ENCODE measurements at places on chromosomes 12 and 14.

- DNase-seq = no peak
Measured at GRCh38 chr12:104154286-104154685, 16.3 kb upstream of the NFYB start.

GRCh38 chr14:71511152-71511551, 421.1 kb upstream of the RGS6 start:
- DNase-seq = no peak

DNA sequence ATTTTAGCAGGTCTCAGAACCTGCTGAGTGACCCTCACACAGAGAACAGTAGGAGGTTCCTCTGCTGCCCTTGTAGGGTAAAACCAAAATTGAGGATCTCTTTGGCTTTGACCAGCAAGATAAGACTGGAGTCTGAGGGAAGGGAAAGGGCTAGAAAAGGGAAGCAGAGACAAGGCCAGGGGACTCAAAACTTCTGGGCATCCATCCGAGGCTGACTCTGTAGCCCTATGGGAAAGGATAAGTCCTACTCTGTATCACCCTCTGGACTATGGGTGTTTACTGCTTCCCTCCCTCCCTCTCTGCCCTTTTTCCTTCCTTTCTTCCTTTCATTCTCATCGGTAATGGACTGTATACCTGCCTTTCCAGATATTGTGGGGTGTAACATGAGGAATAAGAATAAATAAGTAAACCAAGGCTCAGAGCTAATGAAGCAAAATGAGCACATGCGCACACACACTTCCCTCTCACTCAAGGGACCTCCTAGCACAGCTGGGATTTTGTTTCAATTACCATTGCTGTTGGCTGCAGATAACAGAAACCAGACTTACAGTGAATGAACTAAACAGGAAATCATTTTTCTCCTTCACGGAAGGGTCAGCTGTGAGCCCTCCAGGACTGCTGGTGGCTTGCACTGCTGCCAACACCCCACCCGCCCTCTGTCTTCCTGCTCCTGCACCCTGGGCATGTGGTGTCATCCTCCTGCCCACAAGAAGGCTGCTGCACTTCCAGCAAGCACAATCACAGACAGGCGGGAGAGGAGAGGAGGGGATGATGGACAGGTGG, 404.4 kb upstream of the CCDC196 start:
- no peak for DNase-seq

DNA sequence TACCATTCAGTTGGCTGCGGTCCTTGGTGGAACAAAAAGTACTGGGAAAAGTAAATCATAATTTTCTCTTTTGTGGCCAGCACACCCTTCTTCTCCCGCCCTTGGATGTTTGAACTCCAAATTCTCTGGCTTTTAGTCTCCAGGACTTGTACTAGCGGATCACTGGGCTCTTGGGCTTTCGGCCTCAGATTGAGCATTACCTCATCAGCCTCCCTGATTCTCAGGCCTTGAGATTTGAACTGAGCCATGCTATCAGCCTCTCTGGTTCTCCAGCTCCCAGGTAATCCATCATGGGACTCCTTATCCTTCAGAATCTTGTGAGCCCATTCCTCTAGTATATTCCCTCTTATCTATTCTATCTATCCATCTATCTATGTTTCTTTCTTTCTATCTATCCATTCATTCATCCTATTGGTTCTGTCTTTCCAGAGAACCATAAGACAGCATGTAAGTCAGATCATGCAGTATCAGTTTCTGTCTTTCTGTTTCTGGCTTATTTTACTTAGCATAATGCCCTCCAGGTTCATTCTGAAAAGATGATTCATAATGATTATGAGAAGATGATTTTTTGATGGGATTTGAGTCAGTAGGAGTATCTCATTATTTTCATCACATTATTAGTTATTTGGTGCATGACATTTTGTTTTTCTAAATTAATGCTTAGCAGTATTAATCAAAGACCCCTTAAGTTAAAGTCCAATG, 814.9 kb downstream of the LRFN5 start:
- DNase-seq = no peak

- DNase-seq = no peak
Measured at GRCh38 chr12:108907839-108908351, 28.0 kb downstream of the DAO start.

DNA sequence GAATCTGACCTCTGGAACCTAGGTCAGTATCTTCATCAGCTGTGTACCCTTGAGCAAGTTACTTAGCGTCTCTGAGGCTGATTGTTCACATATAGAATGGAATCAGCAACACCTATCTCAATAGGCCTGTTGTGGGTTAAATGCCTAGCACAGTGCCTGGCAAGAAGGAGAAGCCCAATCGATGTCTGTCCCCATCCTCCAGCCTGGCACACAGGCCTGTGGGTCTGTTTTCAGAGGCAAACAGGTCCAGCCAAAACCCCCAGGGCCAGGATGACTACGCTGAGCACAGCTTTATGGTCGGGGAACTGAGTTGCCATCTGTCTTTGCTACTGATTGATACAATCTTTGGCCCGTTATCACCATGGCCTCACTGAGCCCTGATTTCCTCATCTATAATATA, 89.2 kb downstream of the NUAK1 start:
- DNase-seq = no peak

- DNase-seq = no peak
Measured at GRCh38 chr12:124098887-124099286, 125.9 kb downstream of the ZNF664 start.

GRCh38 chr12:23585782-23586163, 363.7 kb downstream of the SOX5 start:
- no peak for DNase-seq

DNA sequence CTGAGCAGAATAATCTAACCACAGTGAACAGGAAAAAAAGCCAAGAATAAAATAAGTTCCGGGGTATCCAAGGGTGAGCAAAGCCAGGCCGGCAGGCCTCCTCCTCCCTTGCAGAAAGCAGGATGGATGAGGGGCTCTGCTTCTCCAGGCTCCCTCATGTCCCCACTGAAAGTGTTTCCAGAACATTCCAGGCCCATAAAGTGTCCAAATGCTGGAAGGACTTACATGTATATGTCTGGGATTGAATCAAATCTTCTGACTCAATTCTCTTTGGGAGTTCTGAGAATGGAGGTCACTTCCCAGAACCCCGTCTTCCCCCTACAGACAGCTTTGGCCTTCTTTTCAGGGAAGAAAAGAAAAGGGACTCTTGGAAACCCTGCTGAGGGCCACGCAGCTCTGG, 25.0 kb upstream of the BDKRB1 start:
- DNase-seq = no peak

DNA sequence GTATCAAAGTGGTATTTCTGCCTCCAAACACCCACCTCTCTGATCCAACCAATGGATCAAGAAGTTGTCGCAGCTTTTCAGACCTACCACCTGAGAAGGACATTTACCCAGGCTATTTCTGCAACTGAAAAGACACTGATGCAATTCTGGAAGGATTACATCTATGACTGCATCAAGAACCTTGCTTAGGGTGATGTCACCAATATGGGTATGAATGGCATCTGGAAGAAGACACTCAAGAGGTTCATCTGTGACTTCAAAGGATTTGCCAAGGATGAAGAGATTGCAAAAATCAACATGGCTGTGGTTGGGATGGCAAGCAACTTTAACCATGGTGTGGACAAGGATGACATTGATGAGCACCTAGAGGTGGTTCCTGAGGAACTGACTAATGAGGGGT, 154.2 kb downstream of the PCNX1 start:
- DNase-seq = no peak

DNA sequence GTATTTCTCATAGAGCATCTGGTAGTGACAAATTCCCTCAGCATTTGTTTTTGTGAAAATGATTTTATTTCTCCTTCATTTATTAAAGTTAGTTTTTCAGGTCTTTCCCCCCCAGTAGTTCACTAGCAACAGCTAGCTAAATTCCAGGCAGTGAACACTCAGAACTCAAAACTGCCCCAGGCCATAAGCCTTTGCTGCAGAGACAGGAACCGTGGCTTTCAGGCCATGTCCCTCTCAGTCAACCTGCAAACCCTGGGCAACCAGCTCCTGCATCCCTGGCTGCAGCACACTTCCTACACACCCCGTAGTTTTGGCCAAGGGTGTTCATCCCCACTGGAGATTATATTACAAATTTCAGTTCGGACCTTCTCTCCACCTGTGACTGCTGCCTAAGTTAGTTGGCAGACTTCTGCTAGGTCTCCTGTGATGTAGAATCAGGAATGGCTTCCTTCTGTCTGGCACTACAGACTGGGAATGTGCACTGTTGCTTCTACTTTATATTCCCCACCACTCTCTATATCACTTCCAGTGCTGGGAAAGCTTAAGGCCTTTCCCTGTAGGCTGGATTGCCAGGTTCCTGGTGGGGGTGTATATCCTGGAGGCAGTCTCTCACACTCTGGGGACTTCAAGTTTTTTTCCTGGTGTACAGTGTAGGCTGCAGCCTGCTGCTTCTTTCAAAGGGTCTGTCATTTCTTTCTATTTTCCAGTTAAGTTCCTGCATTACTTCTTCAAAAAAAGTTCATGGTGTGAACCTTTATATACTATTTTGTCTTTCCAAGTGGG, 924.4 kb upstream of the LRFN5 start:
- no peak for DNase-seq

- peak; percentile 39 for DNase-seq
Measured at GRCh38 chr14:58765418-58765831, 127.7 kb downstream of the DACT1 start.

DNA sequence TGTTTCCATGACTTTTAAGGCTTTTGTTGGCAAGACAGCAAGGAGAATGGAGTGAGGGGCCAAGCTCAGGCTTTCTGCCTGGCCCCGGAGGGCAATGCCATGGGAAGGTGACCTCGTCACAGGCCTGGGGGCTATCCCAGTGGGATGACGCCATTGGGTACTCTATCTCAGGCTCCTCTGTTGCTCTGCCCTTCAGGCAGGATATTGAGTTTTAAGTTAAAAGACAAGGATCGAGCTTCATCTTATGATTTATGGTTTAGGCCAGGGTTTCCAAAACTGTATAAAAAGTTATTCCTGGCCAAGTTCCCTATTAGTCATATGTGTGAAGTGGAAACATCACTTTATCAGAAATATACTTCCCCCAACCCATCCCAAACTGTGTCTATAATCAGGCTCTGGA, 127.7 kb downstream of the ZFP36L1 start:
- no peak for DNase-seq

Data from D341Med (cell line).